ENCODE measurements at places on chromosomes 12 and 14. TPM values are rescaled to one million over a fixed set of nuclear protein-coding genes. Genes with fewer than 3 reads are reported as not detected.

SYCP3 gene
- not detected for total RNA-seq

ZNF891 gene
- total RNA-seq: 2.1 TPM

LTBP2 gene
- total RNA-seq: 0.04 TPM

P2RX7 gene
- 6.6 TPM for total RNA-seq

SIX1 gene
- not detected for total RNA-seq

PHC1 gene
- total RNA-seq: 17.1 TPM

ARID2 gene
- 28.2 TPM for total RNA-seq

PYGL gene
- total RNA-seq: 0.62 TPM

SLC39A5 gene
- total RNA-seq: 0.53 TPM

BAG5 gene
- total RNA-seq: 24.2 TPM

TAS2R7 gene
- total RNA-seq: not detected

RBM25 gene
- 95.6 TPM for total RNA-seq

ESRRB gene
- total RNA-seq: 0.11 TPM

TGM1 gene
- total RNA-seq: 7.4 TPM

SIX4 gene
- total RNA-seq: not detected

OAS1 gene
- 50.5 TPM for total RNA-seq

KRT83 gene
- not detected for total RNA-seq

TAS2R20 gene
- 1.2 TPM for total RNA-seq

PACS2 gene
- total RNA-seq: 30.6 TPM

JPH4 gene
- not detected for total RNA-seq

C1R gene
- 2.2 TPM for total RNA-seq

AVPR1A gene
- not detected for total RNA-seq

FSCB gene
- total RNA-seq: not detected

BIN2 gene
- total RNA-seq: 48.8 TPM

TMBIM4 gene
- total RNA-seq: 41.4 TPM

BCL2L14 gene
- 7.7 TPM for total RNA-seq

KRT77 gene
- not detected for total RNA-seq

UBE2N gene
- 279 TPM for total RNA-seq

PLCZ1 gene
- total RNA-seq: not detected

MDGA2 gene
- not detected for total RNA-seq

RPL10L gene
- not detected for total RNA-seq

OSGEP gene
- 46.2 TPM for total RNA-seq

RPS6KL1 gene
- 5.6 TPM for total RNA-seq

OR4E2 gene
- not detected for total RNA-seq

DNAH10 gene
- 0.37 TPM for total RNA-seq

CD4 gene
- total RNA-seq: 211 TPM

E2F7 gene
- total RNA-seq: 7.8 TPM

DAD1 gene
- 265 TPM for total RNA-seq

CPSF6 gene
- 109 TPM for total RNA-seq

BICDL1 gene
- total RNA-seq: 132 TPM

SAMD15 gene
- total RNA-seq: 0.25 TPM

NTS gene
- not detected for total RNA-seq

CPNE6 gene
- total RNA-seq: not detected

MYH6 gene
- 0.16 TPM for total RNA-seq

KLRD1 gene
- 0.05 TPM for total RNA-seq

RHOF gene
- 105 TPM for total RNA-seq

GDF3 gene
- not detected for total RNA-seq

PRPH gene
- not detected for total RNA-seq

CACNA1C gene
- total RNA-seq: 0.11 TPM

SLC48A1 gene
- 5.9 TPM for total RNA-seq

ZNF140 gene
- 14.3 TPM for total RNA-seq

Measured in activated CD4-positive, alpha-beta T cell treated with anti-CD3 and anti-CD28 coated beads for 36 hours (primary cell).